ENCODE measurements at places on chromosomes 4 and X. TPM values are rescaled to one million over a fixed set of nuclear protein-coding genes. Genes with fewer than 3 reads are reported as not detected.

- no peak for DNase-seq
These were observed 174.5 kb downstream of the AASDH start for GRCh38 chr4:56212774-56213173.

GRCh38 chrX:24426921-24427746, 38.0 kb upstream of the PDK3 start:
- peak; percentile 7 for DNase-seq

Gene PFKFB1
- 0.21 TPM for total RNA-seq

Gene CDKL2
- 1.1 TPM for total RNA-seq

Gene PJA1
- total RNA-seq: 60.9 TPM

All from tongue (tissue), 3 donors.